Stimulated activated CD4-positive, alpha-beta T cell treated with anti-CD3 and anti-CD28 coated beads, Interleukin-1b, Interleukin-23, amount 100 ng/mL, for 24 hours (primary cell): ENCODE measurements at places on chromosomes 5 and 9.

DNA sequence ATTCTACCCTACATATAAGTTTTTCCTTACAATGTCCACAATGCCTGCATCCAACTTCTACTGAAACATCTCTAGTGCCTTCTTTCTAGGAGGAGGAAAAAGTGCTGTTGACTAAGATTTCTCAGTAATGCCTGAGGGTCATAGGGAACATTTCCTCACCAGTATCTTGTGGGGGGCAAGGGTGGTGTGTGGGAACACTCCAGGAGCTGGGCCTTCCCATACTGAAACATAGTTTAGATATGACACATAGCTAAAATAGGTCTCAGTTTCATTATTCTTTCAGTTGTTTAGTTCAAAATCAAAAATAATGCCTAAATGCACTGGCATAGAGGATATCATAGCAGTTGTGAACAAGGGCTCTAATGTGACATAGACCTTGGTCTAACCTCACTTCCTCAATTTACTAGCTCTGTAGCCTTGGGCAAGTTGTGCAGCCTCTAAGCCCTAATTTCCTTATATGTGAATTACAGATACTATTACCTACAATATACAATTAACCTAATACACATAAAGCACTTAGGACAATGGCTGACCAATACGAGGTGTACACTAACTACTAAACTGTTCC is 66.1 kb downstream of the HAPLN1 start:
- DNase-seq = no peak

DNA sequence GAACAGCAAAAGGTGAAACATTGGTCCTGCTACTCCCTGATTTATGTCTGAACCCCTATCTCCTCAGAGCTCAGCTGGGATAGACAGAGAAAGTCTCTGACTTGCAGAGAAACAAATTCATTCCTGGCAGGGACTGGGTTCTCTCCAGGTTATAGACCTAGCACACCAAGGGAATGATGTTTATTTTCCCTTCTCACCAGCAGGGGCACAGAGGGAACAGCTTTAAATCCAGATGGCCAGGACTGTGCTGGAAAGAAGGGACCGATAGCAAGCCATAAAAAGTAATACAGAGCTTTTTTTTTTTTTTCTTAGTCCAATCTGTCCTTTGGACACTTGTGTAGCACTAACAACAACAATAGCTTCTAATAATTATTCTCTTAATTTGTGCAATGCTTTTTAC is 141.1 kb upstream of the C9orf72 start:
- DNase-seq = no peak

- no peak for DNase-seq
Measured at GRCh38 chr5:30959238-30959637, 234.2 kb upstream of the CDH6 start.

DNA sequence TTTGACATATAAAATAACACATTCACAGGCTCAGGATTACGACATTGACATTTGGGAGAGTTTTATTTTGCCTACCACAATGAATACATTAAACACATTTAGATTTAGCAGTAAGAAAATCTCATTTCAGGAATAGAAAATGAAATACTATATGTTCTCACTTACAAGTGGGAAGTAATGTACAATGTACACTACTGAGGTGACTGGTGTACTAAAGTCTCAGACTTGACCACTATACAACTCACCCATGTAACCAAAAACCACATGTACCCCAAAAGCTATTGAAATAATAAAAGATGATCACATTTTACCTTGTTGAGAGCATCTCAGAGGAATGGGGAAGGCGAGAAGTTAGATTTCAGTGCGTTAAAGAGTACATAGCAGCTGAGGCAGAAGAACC is 1202.4 kb upstream of the SEMA6A start:
- DNase-seq = no peak

DNA sequence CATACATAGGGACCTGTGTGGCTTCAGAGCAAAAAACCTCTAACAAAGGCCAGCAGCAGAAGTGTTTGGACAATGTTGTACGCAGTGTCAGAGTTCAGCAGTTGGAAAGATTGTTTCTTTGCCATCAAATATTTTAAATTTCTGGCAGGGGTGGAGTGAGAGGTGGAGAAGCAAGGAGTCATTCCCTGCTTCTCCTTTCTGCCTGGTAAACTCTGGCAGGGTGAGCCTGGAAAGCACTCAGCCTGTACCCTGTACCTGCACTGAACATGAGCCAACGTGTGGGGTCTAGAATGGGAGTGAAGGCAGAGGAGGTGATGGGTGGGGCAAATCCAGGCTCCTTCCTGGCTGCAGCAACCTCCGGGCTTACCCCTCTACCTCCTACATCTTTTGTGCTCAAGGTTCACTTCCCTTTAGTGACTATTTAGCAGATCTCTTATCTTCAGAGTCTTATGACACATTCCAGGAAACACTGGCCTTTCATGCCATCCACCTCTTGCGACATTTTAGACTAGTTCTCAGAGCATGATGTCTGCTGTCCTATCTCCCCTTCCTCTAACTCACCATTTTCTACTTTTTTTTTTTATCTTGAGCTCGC is 445.0 kb upstream of the PIK3R1 start:
- DNase-seq = no peak

DNA sequence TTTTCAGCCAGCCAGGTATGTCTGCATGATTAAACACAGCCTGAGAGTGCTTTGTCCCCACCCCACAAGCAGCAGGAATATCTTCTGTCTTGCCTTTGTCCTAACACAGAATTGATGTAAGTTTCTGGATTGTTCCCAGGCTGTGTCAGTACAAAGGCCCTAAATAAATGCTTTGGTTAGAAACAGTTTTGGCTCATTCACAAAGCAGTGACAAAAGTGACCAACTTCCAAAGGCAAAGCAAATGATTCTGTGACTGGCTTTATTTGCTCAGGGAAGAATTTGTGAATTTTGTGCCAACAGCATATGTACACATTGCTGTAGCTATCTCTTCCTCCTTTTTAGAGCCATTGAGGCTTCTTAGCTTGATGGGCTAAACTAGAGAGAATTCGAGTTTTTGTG is 133.7 kb downstream of the PLPPR1 start:
- DNase-seq = no peak

DNA sequence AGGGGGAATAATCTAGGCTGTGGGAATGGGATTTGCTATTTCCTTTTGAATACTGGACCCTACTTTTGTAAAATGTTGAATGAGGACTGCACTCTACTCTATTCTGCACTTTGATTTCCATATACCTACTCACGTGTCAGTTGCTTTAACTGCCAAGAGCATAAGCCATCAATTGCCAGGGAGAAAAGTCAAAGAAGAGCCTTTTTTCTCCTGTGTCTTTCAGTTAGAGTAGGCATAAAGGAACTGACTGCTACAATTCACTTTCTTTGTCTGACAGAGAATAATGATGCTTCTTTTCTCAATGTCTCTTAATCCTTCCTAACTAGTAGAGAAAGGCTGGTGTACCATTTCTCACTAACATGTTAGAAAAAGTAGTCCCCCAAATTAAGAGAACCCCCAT is 231.6 kb downstream of the ELAVL2 start:
- DNase-seq = no peak

DNA sequence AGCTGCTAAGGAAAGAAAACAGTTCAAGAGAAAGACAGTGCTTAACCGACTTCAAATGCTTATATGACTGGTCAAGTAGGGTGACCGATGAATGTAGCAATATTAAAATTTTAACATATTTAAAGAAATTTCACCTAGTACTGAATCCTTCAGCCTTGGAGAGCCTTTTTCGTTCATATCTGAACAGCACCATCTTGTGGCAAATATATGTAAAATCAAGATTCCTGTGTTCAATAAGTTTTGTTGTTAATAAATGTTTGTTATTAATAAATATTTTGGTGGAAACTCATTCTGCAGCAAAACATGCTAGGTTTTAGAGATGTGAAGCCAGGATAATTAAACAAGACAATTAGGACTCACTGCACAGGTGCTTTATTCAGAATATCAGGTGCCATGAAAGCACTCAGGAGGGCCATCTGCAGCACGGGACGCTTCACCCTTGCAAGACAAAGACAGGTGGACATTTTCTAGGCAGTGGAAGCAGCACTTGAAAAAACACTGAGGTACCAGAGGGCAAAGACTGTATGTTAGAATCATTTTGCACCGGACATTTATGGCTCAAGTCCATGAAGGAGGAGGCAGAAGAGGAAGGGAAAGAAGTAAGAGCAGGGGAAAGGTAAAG is 15.6 kb downstream of the TICAM2 start:
- no peak for DNase-seq

DNA sequence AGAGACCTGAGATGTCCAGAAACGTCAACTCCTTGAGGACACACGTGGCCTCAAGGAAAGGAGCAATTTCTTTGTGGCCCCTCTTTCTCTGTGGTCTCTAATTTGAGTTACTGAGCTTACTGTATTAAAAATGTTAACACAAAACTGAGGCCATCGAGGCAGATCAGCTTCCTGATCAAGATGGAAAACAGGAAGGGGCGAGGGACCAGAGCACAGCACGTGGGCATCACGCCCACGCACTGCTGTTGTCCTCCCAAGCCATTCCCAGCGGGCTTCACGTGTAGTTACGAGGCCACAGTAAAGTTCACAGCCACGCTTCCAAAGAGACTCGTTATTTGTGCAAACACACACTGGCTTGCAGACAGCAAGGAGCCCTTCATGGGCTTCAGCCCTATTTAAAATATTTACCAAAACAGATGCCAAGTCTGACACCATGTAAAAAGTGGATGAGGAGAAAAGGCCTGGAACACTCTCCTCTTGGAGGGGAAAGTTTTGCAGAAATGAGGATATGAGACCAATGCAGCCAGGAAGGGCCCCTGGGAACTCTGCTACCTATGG is 149.5 kb downstream of the ROR2 start:
- DNase-seq = no peak

GRCh38 chr9:27451207-27451797 is 72.8 kb upstream of the IFNK start:
- DNase-seq = no peak
